ENCODE measurements at places on chromosomes 1 and 21.

GRCh38 chr1:60527567-60527966, 454.0 kb upstream of the C1orf87 start:
- no peak for DNase-seq

DNA sequence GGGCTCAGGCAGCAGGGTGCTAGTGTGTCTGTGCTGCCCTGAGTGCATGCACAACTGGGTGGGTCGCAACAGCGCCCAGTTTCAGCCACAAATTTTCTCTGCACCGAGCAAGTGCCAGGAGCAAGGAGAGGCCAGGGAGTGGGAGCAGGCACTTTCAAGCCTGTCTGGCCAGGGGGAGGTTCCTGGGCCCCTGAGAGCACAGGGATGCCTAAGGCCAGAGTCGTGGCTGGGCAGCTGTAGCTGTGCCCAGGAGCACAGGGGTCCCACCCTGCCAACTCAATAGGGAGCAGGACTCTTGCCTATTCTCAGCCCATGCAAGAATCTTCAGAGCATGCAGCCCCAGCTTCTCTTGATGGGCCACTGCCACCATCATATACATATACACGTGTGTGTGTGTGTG, 1577.4 kb downstream of the KCNT2 start:
- no peak for DNase-seq

- DNase-seq = no peak
Measured at GRCh38 chr1:31019401-31019800, 46.1 kb downstream of the PUM1 start.

- DNase-seq = no peak
Measured at GRCh38 chr1:48979940-48980339, 203.2 kb upstream of the BEND5 start.

- DNase-seq = peak; percentile 95
Measured at GRCh38 chr21:38181096-38181495, 75.7 kb upstream of the KCNJ15 start.

GRCh38 chr1:78682496-78682895, 32.9 kb downstream of the IFI44 start:
- no peak for DNase-seq

DNA sequence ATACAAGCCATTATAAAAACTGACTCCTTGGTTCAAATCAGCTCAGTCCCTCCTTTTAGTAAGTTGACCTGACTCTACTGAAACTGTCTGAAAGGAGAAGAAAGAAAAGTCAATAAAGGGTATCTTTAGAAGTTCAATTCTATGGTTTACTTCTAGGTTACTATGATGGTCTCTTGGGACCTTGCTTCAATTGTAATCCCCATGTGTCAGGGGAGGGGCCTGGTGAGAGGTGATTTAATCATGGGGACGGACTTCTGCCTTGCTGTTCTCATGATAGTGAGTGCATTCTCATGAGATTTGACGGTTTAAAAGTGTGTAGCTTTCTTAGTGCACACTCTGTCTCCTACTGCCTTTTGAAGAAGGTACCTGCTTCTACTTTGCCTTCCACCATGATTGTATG, 31.7 kb upstream of the FNBP1L start:
- DNase-seq = no peak

GRCh38 chr1:229252228-229252984, 18.5 kb upstream of the RAB4A start:
- no peak for DNase-seq

DNA sequence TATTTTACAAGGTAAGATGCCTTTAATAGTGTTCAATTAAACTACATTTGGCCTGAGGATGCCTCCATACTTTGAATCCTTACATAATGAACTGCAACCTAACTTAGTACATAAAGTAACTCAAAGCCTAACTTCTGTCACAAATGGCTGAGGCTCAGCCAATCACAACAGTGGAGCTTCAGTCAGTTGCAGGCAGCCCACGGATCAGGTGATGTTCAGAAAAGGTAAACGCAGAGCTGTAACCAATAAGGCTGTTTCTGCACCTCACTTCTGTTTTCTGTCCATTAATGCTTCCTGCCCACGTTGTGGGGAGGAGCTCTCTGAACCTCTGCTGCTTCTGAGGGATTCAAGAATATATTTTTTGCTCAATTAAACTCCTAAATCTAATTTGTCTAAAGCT, 94.8 kb upstream of the KIAA0040 start:
- no peak for DNase-seq

GRCh38 chr1:27656157-27656893, 15.7 kb downstream of the IFI6 start:
- DNase-seq = peak; percentile 70

DNA sequence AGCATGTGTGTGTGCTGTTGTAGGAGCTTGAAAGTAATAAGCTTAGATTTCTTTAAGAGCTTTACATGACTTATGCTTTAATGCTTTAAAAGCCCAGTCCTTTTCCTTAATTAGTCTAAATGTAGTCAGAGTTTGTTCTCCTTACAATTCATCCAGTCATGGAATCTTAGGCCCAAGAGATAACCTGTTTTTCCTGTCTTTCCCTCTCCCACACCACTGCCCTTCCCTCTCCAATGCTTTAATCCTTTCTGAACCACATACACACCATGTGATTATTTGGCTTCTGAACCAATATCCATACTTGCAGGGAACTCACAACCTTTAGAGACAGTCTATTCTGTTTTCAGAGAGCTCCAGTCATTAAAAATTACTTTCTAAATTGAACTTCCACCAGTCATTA, 37.6 kb downstream of the ALG6 start:
- no peak for DNase-seq

DNA sequence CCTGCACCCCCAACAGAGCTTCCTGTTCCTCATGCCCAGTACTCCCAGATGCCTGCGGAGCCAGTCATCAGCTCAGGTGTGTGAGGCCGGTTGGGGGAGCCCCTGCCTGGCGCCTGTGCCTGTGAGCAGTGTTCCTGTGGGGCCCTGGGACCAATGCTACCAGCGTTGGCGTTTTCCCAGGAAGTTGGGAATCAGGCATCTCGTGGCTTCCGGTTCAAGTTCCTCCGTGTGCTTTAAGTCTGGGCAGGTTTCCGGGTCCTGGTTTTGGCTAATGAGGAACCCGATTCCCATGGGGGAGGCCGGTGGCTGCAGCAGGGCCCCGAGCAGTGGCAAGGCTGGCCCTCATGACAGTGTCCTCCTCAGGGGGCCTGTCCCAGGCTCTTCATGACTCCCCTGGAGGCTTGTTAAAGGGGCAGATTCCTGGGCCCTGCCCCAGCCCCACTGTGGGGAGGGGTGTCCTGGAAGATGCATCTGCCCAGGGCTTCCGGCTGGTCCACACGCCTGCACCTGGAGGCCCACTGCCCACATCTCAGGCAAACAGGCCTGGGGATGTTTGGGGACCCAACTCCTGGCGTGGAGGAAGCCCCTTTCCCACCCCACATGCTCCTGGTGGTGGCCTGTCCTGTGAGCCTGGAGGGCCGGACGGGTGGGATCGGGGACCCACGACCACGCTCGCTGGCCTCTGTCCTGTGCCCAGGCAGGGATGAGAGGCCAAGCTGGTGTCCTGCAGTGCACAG, 26.2 kb downstream of the TP73 start:
- no peak for DNase-seq

DNA sequence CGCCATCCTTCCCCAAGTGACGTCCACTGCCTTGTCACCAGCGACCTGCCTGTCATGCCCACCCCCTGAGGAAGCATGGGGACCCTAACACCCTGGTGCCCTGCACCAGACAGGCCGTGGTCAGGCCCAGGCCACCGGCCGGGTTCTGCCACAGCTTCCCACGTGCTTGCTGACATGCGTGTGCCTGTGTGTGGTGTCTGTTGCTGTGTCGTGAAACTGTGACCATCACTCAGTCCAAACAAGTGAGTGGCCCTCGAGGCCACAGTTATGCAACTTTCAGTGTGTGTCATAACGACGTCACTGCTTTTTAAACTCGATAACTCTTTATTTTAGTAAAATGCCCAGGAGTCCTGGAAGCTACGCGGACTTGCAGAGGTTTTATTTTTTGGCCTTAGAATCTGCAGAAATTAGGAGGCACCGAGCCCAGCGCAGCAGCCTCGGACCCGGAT, 8.5 kb upstream of the CTRC start:
- no peak for DNase-seq

- DNase-seq = peak; percentile 53
Measured at GRCh38 chr1:171037626-171038025, 53.1 kb upstream of the FMO3 start.

DNA sequence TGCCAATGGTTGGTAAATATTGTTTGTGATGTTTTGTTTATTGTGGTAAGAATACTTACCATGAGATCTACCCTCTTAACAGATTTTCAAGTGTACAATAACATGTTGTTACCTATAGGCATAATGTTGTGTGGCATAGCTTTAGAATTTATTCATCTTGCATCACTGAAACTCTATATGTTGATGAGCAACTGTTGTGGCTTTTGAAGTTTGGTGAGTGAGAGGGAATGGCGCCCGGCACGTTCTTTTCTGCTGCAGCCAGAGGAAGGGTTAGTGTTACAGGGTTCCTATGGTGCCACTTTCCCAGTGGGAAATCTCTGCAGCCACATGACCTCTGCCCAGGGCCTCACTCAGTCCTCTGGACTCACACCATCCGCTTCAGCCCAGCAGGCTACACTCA, 342.5 kb upstream of the ADGRL2 start:
- no peak for DNase-seq

- no peak for DNase-seq
Measured at GRCh38 chr21:38903690-38904139, 98.0 kb downstream of the ETS2 start.

GRCh38 chr1:94831641-94832040, 11.5 kb downstream of the SLC44A3 start:
- DNase-seq = no peak

DNA sequence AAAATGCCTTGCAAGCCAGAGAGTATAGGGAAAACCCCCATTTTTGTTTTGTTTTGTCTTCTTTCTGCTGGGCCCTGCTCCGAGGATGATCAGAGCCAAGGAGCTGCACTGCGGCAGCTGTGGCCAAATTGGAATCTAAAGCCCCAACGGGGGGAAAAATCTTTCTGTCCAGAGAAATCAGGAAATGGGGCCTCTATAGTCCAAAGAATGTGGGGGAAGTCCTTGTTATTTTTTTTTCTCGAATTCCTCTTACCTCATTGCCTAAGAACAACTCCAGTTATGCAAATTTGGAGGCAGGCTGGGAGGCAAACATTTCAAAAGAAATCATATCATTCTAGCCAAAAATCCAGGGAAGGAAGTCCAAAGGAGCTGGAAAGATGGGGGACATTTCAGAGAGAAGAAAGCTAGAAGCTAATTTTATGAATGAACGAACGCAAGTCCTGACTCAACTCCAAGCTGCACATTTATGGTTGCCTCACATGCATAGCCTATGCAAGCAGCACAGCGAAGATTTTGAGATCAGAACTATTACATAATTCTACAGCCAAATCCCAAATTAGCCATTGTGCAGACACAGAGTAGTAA, 263.2 kb downstream of the KCTD3 start:
- DNase-seq = peak; percentile 21

DNA sequence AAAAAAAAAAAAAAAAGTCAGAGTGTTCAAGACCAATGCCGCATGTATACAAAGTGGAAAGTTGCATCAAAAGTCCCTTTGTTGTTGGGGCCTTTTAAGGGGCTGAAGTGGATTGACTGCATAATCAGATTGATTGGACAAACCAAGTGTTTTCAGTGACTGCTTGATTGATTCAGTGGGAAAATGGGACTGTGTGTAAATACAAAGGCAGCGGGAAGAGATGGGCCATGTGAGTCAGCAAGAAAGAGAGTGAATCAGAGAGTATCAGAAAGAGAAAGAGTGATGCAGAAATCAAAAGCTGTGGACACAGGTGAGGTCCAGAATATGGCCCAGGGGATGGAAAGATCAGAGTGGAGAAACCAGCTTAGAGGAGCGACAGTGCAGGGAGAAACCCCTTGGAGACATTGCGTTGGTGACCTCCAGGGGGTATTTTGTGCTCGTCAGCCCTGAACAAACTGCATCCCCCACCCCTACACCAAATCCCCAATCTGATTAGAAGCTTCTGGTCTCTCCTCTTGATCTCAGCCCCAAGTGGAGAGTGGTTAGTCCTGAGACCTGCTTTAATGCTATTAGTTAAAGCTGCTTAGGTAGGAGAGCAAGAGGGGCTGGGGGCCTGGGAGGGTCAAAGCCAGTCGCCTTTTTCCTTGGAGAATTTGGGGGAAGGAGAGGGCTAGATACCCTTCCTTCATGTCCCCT, 5.1 kb upstream of the ETV3L start:
- DNase-seq = no peak

DNA sequence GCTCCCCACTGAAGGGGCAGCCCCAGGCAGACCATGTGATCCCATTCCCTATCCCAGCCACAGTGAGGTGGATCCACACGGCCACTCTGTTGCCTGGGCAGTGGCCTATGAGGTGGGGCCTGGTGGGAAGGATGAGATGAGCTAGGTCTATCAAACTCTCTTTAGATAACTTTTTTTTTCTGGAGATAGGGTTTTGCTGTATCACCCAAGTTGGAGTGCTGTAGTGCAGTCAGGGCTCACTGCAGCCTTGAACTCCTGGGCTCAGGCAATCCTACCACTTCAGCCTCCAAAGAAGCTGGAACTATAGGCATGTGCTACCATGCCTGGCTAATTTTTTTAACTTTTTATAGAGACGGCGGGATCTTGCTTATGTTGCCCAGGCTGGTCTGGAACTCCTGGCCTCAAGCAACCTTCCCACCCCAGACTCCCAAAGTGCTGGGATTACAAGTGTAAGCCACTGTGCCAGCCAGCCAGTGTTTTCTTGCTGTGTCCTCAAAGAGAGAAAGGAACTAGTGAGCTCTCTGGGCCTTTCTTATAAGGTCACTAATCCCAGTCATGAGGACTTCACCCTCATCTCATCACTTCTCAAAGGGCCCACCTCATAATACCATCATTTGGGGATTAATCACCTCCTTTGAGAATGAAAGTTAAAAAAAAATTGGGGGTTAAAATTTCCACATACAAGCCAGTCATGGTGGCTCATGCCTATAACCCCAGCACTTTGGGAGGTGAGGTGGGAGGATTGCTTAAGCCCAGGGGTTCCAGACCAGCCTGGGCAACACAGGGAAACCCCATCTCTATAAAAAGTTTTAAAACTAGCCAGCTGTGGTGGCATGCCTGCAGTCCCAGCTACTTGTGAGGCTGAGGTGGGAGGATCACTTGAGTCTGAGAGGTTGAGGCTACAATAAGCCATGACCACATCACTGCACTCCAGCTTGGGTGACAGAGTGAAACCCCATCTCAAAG, 36.6 kb downstream of the H3-3A start:
- no peak for DNase-seq
